ENCODE measurements at places on chromosomes 12 and 14.

DNA sequence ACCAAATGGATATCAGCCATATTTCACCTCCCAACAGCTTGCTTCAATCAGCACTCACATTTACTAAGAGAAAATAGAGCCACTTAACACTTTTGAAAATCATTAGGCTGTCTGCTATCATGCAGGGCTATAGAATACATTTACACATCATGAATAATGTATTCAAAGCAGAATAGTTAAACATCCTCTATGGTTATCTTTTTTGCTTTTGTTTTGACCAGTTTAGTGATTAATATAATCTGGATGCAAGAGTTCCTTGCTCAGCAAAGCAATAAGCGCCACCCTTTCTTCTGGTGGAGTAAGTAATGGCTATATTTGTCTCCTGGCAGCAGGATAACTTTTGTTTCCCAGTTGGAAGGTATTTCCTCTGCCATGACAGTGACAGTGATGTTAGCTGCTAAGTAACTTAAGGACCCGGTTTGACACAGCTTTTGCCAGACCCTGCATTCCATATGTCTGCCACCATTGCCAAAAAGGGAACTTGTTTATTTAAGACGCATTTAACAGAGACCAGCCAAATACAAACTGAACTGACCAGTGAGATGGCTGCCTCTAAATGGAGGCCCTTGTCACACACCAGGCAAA lies 70.3 kb upstream of the NR2C1 start:
- no peak for DNase-seq

GRCh38 chr12:100826323-100826722 lies 31.7 kb downstream of the ANO4 start:
- DNase-seq, result no peak

GRCh38 chr14:32078023-32078857 lies 1.1 kb downstream of the ARHGAP5 start:
- no peak for DNase-seq

DNA sequence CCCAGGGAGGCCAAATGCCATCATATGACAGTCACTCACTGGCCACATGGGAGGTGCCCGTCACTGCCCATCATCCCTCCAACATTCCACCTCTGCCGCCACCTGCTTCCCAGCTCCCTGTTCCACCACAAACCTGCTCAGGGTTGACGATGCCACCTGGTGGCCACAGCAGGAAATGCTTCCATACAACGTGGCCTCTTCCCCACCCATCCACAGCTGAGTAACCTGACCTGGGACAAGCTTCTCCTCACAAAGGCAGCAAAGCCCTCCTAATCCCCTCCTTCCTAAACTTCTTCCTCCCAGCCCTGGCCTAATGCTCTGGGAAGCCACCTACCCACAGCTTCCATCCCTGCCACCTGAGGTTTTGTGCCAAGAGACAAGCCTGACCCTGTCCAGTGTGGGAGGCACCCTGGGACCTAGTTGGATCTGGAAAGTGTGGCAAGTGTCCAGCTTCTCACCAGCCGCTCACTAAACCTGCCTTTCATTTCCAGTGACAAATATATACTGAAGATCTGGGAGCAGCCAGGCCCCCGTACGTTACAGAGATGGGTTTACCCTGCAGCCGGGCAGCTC lies 4.3 kb downstream of the DEGS2 start:
- DNase-seq, result no peak

GRCh38 chr14:86838363-86838762 lies 1154.6 kb downstream of the GALC start:
- DNase-seq, result no peak

DNA sequence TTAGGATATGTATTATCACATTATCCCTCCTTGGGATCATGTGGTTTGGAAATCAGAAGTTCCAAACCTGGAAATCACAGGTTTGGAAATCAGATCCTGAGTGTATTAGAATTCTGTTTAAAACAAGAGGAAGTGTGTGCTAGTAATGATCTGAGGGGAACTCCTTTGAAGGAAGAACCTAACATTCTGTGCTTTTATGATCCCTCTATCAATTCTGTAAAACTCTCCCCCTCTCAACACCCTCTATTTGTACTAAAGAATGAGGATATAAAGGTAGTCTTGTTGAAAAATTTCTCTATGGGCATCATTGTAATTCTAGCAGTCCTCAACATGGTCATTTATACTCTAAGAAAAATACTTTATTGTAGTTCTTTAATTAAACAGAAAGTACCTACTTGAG lies 97.4 kb downstream of the SRGAP1 start:
- DNase-seq, result no peak

GRCh38 chr14:94115631-94116030 lies 5.1 kb downstream of the IFI27 start:
- DNase-seq, result no peak

DNA sequence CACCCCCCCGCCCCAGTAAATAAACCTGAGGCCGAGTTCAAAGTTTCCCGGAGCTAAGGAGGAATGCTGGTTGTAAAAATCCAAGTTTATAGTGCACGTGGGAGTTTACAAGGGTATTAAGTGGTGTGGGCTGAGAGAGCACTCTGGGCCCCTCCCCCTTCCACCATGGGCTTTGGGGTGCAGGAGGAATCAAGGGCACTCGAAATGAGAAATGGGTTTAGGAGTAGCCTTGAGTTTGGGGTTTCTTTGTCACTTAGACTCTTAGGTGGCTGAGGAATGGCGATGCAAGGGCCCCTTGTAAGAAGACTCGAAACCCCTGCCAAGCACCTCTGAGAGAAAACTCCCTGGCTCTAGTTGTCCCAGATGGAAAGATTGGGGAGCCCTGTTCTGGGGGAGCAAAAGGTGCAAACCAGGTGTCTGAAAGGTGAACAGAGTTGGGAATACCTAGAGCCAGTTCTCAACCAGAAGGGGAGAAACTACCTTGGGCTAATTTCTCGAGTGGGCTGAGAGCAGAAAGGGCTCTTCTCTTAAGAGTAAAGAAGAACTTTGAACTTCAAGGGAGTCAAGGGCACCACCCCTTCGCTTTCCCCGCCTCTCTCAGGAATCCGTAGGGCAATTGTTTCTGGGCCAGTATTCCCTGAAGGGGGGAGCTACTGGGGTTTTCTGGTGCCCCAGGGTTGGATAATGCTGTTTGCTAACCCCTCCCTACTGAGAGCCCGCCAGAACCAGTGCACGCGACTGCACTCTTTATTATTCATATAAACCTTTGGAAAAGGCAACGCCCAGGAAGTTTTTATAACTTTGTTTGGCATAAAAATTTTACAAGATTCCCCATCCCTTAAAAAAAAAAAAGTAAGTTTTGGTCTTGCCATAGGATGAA lies 4.0 kb upstream of the HOTAIR start:
- DNase-seq, result no peak

DNA sequence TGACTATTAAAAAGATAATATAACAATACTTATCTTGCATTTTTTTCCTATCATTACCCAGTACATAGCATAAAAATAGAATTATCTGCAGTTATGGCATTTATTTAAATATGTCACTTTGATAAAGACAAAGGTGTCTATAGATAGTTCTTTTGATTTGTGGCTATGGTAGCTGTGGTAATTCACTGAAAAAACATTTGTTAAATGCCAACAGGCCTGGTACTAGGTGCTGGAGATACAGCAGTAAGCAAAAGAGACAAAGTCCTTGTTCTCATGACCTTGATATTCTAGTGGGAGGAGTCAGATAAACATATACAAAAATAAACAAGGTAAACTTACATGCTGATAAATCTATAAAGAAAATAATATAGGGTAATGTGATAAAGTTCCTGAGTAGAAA lies 44.7 kb downstream of the INSM2 start:
- DNase-seq, result no peak

- DNase-seq, result no peak
Observed at GRCh38 chr14:75493592-75494087, 28.6 kb upstream of the BATF start.

- DNase-seq, result no peak
Observed at GRCh38 chr12:113238309-113238708, 17.0 kb downstream of the TPCN1 start.

DNA sequence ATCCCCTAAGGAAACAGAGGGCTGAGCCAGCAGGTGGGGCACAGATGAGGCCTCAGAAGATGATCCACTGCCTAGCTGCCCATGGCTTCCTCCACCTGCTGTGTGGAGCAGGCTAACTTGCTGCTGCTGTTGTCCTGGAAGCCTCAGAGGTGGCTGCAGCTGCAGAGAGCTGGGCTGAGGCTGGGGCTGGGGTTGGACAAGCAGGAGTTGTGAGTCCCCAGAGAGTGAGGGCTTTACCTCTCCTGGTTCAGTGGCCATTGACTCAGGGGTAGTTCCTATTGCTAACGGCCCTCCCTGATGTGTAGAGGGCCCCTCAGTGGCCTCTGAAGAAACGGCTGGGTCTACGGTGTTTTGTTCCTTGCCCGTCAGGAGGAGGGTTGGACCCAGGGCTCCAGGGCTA lies 13.7 kb upstream of the PRKAG1 start:
- no peak for DNase-seq

GRCh38 chr12:113844495-113845210 lies 121.5 kb downstream of the RBM19 start:
- DNase-seq, result no peak

GRCh38 chr12:74049348-74049747 lies 488.3 kb upstream of the ATXN7L3B start:
- no peak for DNase-seq

GRCh38 chr12:76520348-76520747 lies 39.2 kb downstream of the OSBPL8 start:
- no peak for DNase-seq

DNA sequence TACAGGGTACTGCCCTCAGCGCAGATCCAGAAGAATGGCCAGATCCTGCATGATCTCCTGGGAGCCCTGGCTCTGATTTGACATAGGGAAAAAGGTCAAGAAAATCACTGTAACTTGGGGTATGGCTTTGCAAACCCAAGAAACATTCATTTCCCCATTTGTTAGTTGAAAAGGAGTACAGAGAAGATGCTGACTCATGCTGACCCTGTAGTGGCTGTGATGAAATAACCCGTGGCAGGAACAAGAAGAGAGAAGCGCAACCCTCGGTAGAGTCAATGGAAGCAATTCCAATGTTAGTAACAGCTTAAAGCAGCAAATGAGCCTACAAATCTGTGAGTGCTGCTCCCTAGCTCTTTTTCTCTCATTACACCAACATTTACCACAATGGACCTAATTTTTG lies 281.6 kb upstream of the NPAS3 start:
- DNase-seq, result no peak

GRCh38 chr12:49874142-49874897 lies 29.4 kb downstream of the FAIM2 start:
- DNase-seq, result no peak

DNA sequence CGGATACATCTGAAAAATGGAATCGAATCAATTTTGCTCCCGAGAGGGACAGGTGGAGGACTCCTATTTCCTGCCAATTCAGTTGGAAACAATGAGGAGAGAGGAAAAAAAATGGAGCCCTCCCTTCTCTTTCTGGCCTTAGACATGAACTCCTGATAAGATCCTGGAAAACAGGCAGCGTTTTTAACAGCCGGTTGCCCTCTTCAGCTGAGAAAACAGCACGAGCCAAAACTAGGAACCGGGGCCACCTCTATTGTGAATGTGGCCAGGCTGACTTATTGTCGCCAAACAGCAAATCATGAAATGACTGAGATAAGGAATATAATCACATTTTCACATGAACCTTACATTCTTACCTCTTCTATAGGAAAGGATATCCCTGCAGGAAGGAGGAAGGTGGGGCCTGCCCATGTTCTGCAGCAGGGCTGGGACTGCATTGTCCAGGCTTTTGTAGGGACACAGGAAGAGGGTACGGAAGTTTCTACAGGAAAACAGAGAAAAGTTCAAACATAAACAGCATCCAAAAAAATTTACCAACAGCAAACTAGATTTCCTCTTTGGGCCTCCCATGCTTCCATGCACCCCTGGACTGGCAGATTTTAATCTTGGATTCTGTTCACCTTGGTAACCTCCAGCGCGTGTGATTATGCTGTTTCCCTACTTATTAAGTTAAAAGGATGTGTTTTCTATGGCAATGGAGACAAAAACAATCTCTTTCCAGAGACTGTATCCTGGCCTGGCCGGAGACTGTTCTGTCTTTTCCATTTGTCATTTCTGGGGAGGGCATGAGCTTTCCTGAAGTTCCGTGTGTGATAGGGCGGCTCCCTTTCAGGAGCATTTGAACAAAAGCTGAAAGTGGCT lies 29.0 kb upstream of the ELK3 start:
- DNase-seq, result no peak

GRCh38 chr12:108948367-108948766 lies 68.5 kb downstream of the DAO start:
- no peak for DNase-seq

- DNase-seq, result no peak
Observed at GRCh38 chr14:91186515-91187066, 57.9 kb downstream of the GPR68 start.

- DNase-seq, result no peak
Observed at GRCh38 chr14:67680121-67680602, 5.7 kb upstream of the VTI1B start.

DNA sequence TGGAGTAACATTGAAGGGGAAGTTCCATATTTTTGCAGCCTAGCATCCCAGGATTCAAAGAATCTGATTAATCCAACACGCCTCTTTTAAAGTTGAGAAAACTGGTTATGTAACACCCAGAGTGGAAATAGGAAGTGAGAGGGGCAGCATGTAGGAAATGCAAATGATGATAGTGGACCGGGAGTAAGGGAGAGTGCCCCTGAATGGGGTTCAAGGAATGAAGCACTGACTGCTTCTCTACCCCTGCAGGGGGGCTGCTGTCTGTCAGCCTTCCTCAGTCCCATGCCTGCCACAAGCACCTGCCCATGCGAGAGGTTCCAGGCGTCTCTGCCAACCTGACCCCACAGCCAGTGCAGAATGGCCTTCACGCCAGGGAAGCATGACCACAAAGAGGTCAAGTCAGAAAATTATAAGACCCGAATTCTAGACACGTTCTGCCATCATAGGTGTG lies 126.5 kb upstream of the CCND2 start:
- peak; percentile 59 for DNase-seq

GRCh38 chr12:25034676-25035075 lies 85.8 kb upstream of the BCAT1 start:
- no peak for DNase-seq

DNA sequence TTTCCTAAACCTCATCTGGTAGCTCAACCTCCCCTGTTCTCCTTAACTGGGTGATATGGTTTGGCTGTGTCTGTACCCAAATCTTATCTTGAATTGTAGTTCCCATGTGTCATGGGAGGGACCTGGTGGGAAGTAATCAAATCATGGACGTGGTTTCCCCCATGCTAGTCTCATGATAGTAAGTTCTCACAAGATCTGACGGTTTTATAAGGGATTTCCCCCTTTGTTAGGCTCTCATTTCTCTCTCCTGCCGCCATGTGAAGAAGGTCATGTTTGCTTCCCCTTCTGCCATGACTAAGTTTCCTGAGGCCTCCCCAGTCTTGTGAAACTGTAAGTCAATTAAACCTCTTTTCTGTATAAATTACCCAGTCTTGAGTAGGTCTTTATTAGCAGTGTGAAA lies 19.5 kb downstream of the COX16 start:
- no peak for DNase-seq

DNA sequence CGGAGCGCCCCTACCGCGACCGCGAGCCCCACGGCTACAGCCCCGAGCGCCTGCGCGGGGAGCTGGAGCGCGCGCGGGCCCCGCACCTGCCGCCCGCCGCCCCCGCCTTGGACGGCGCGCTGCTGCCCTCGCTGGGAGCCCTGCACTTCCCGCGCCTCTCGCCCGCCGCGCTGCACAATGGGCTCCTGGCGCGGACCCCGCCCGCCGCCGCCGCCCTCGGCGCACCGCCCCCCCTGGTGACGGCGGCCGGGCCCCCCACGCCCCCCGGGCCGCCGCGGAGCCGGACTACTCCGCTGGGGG lies 27.0 kb downstream of the LRCOL1 start:
- DNase-seq, result no peak
